Fibroblast of skin of left quadriceps (primary cell): ENCODE measurements at places on chromosomes 6 and 20.

DNA sequence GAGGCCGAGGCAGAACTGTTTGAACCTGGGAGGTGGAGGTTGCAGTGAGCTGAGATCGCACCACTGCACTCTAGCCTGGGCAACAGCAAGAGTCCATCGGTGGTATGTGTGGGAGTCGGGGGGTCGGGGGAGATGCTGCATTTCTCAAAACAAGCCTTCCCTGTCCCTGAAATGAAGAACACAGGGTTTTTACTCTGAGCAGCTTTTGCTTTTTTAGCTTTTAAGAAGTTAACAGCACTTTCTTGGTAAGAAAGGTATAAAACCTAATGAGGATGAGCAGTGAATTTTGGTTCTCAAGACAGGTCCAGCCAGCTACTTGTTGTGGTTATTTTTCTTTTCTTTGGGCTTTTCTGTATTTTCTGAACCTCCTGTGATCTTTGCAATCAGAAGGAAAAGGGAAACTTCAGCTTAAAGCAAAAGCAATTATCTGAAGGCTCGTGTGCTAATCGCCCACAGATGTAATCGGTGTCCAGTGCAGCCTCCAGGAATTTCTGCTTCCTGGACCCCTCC lies 3.7 kb downstream of the RPL10A start:
- DNase-seq: no peak

DNA sequence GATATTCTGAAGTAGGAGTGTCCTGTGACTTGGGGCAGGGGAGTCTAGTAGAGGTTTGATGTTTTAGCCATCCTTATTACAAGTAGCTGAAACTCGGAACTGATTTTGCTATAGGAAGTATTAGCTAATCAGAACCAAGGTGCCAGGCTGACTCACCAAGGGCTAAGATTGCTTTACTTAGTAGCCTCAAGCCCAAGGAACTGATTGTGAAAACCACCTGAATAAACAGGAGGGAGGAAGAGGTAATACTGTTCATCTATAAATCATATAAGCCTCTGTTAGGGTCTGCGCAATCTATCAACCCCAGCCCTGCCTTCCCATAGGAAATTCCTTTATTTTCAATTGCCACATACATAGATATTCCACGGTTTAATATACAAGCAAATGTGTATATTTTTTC lies 54.4 kb downstream of the GNAS start:
- DNase-seq: no peak

DNA sequence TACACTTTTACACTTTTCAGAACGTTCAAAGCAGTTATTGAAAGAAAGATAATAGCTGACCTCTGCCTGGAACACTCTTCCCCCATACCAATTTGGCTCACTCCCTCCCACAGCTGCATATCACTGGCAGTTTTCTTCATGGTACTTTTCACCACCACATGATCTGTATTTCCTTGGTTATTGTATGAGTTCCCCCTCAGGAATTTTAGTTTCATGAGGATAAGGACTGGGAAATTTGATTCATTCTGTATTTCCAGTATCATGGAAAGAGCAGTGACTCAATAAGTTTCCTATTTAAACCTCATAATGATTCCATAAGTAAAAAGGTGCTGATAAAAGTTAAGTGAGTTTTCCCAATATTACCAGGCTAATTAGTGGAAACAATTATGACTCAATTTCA lies 16.0 kb downstream of the HTR1B start:
- peak; percentile 52 for DNase-seq

GRCh38 chr6:120348926-120349325 lies 985.4 kb downstream of the TBC1D32 start:
- DNase-seq: peak; percentile 44

GRCh38 chr20:25512709-25513108 lies 72.6 kb downstream of the NINL start:
- no peak for DNase-seq

GRCh38 chr20:7667194-7667593 lies 273.1 kb downstream of the HAO1 start:
- DNase-seq: no peak

- no peak for DNase-seq
These were observed 221.6 kb downstream of the LAMA2 start for GRCh38 chr6:129104560-129104959.

DNA sequence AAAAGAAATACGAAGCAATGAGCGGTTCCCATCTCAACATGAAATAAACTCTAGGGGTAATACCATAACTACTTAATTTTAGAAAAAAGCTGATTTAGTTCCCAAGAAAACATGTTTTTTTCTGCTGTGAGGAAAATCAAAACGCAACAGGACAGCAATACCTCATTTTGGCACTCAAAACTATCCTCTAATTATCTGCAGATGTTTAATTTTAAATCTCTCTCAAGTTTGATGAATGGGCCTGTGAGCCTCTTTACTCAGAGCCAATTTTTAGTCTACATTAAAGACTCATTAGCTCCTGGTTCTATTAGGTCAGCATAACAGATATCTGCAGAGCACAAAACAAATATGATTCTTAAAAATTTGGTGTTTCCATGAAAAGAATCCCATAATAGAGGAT lies 28.1 kb downstream of the RNF24 start:
- peak; percentile 31 for DNase-seq

- DNase-seq: no peak
These were observed 170.2 kb downstream of the CDKAL1 start for GRCh38 chr6:20704325-20705025.

- DNase-seq: no peak
These were observed 4.9 kb upstream of the SAMD5 start for GRCh38 chr6:147503587-147503986.
